Fibroblast of pulmonary artery (primary cell): ENCODE measurements at places on chromosomes 2 and 18.

DNA sequence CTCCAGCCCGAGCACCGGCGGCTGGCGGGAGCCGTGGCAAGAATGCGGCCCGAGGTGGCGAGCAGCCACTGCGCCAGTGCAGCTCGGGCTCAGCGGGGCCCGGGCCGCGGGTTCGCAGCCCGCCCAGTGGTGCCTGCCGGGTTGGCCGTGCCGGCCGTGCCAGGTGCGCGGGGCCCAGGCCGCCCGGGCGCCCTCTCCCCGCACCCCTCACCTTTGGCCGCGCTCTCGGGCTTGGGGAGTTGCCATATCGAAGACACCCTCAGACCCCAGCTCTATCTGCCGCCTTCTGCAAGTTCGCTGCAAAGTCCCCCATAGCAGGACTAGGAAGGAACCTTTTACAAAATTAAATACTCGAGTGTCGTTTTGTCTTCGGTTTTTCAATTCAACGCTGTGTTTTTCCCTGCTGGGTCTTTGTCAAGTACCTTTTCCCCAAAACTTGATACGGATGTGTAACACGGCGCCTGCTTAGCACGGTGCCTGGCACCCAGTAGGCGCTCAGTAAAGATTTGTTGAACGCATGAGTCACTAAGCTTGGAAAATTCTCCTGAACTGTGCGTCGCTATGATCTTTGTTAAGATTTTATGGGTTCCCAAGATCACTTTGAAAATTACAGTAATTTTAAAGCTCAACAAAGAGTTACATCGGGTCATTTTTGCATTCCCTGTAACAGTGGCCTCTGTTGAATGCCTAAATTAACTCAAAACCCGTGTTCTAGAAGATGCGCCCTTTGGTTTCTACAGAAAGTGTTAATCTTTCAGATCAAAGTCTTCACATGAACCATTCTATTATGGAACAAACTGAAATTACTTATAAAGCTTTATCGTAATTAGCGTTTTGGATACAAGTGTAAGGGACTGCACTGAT lies 750 bp downstream of the STRADB start:
- DNase-seq, result no peak

DNA sequence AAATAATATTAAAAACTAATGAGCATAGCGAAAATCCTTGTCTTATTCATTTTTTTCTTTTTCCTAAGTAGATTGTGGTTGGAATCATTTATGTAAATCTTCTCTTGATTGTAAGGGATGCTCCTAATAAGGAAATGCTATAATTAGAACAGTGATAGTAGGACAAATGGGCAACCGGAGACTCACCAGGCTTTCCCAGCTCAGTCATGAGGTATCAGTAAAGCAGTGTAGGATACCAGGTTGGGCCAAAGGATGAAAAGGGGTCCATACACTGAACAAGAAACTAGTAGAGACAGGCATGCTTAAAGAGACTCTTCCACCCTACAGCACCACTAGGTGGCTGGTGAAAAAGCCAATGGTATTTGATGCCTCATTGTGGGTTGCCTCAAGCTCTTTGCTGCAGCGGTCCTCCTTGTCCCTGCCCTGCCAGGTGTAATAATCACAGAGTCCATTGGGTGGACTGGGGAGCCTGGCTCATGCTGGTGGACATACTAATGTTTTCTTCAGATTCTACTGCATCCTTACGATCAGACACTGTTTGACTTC lies 71.4 kb upstream of the FAM98A start:
- DNase-seq, result no peak

- no peak for DNase-seq
These were observed 983 bp downstream of the MTX2 start for GRCh38 chr2:176270100-176270750.

- DNase-seq, result no peak
These were observed 236.5 kb upstream of the SPHKAP start for GRCh38 chr2:228417956-228418355.

DNA sequence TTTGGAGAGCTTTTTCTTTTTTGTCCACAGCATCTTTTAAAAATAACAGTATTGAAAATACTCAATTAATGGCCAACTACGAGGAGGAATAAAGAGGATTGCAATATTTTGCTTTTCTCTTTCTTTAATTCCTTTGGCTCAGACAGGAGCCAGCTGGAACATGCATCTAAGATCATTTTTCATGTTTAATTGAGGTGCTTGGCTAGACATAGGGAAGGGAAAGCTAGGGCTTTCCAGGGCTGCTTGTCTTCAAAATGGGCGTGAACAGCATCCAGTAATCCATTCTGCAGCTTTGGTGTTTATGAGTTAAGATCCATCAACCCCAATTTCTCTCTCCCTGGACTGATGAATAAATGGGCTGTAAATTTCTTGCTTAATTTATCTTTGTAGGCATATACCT lies 323.0 kb downstream of the PTPRM start:
- no peak for DNase-seq

DNA sequence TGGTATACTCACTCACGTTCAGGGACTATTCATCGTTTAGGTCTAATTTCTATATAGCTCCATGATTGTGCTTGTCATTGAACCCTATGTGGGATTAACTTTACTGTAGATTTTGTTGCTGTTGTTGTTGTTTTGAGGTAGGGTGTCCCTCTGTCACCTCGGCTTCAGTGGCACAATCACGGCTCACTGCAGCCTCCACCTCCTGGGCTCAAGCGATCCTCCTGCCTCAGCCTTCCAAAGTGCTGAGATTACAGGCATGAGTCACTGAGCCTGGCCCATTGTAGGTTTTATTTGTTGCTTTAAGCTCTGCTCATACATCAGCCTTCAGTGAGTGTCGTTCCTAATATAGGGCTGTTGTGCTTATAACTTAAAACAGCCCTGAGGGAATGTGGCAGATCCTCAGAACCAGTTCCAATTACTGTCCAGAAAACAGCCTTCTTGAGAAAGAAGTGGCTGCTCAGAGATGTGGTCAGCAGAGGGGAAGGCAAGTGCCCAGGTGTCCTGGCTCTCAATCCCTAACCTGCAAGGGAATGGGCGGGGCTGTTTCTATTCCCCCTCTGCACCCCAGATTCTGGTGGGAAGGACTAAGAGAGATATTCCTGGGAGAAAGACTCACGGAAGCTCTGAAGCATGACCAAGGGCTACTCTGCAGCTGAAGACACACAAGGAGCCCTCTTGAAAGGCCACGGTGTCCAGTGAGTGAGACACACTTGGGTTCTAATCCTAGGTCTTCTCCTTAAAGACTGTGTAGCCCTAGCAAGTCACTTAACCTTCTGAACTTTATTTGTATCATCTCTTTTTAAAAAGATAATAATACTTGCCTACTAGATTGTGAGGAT lies 79.6 kb upstream of the LCLAT1 start:
- DNase-seq, result no peak

GRCh38 chr2:52383541-52383940 lies 1351.6 kb upstream of the NRXN1 start:
- DNase-seq, result no peak

DNA sequence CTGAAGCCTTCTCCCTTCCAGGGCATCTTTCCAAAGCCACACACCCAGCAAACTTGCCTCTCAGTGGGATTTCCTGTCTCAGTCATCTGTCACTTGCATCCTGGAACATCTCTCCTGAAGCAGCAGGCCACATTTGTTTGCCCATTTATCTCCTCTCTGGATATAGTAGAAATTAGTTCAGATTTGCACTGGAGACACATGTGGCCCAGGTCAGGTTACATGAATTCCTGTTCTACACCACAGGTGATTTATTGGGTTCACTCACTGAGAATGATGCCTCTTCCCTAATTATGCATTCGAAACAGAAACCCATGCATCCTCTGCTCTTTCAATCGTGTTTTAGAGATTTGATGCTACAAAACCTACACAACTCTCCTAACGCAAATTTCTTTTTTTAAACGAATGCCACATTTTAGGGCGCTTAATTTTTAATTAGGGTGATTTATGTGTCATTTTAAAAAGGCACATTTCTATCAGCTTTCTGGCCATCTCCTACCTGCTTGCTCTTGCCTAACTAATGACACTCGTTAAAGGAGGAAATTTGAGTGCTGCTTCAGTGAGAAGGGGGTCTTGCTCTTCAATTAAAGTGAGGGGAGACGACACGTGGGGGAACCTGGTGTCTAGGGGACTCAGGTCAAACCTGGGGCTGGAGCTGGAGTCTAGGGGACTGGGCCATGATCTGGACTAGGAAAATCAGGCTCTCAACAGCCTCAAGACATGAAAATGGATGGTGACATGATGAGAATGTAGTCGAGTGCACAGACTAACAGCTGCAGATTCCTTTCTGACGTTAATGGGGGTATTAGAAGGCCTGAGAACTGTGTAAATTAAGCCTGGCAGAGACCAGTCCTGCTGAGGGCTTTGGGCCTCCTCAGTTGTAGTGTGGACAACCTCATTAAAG lies 221.4 kb downstream of the CLIP4 start:
- no peak for DNase-seq

DNA sequence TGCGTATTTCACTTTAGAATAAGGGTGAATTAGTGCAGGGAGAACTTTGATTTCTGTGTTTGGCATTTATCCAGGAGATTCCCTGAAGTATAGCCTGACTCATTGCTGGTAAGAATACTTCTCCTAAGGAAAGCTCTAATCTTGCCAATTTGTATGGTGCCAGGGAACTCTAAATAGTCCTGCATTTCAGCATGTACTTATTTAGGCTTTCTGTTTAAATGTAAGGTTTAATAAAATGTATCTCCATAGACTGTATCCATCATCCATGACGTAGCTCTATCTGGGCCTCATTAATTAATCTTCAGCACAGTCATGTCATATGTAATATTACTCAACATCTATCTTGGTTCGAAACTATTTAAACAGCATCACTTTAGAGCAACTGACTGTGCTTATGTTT lies 127.7 kb downstream of the DOK6 start:
- DNase-seq, result peak; percentile 62

- DNase-seq, result peak; percentile 75
These were observed 137.6 kb downstream of the MYO1B start for GRCh38 chr2:191382801-191383200.

- DNase-seq, result no peak
These were observed 130.5 kb downstream of the HRH4 start for GRCh38 chr18:24590946-24591345.

- peak; percentile 67 for DNase-seq
These were observed 16.5 kb downstream of the SCG2 start for GRCh38 chr2:223585666-223586065.

DNA sequence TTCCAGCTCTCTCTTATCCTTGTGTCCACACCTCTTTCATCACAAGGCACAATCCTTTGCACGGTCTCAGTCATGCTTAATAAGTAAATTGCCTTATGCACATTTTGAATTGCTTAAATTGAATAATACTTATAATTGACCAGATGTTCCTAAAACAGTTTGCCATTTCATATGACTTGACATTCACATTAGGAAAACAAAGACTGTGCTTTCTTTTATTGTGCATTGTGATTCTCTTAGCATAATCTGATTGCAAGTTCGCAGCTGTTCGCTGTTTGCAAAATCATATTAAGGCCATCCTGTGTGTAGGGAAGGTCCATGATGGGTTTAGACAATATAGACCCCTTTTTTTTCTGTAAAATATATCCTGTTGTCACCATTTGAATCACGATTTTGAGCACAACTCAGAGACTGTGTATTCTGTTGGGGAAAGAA lies 75.6 kb downstream of the RNF144A start:
- DNase-seq, result no peak

DNA sequence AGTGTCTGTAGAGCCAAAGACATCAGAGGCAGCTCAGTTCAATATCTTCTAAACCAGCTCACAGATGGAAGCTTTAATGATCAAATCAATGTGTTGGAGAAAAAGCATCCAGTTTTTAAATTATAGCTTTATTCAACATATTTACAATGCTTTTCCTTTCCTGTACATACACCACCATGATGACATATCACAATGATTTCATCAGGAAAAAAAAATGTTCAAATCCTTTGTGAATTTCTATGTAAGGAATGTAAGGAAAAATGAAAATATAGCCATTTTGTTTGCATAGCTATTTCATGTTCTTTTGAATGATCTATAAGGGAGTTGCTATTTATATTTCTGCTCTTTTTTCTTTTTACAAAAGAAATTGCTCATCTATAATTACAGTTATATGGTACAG lies 134.7 kb upstream of the CDH20 start:
- DNase-seq, result no peak

GRCh38 chr18:27253571-27253970 lies 68.5 kb upstream of the CHST9 start:
- no peak for DNase-seq

DNA sequence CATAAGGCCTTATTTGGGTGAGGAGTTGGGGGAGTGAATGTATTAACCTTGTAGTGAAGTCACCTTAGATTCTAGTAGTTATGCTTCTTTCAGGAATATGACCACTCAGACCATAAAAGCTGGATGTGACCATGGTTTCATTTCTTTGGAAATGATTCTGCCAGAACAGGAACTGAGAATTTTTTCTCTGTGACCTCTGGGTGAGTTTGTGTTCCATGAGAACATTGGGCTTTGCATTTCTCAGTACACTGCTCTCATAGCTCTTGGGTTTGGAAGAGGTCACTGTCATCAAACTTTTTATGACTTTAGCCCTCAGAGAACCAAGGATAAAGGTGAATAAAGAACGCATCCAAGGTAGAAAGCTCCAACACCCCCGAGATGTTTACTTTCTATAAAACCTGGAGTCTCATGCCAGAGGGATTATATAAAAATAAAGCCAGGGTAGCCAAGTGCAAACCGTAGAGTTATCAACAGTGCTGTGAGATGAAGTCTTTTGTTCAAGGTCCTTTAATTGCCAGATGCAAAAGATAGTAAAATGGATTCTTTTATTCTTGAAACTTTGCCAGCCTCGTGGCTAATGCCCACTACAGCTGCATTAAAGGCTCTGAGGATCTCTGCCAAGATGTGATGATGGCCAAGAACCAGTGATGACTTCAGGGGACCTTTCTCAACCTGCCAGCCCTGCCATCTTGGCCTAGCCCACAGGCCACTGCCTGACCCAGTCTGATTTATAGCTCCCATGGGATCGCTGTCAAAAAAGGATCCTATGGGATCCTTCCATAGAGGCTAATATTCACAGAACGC lies 27.8 kb upstream of the MAT2A start:
- no peak for DNase-seq

GRCh38 chr2:132407784-132408183 lies 8.8 kb upstream of the GPR39 start:
- no peak for DNase-seq

DNA sequence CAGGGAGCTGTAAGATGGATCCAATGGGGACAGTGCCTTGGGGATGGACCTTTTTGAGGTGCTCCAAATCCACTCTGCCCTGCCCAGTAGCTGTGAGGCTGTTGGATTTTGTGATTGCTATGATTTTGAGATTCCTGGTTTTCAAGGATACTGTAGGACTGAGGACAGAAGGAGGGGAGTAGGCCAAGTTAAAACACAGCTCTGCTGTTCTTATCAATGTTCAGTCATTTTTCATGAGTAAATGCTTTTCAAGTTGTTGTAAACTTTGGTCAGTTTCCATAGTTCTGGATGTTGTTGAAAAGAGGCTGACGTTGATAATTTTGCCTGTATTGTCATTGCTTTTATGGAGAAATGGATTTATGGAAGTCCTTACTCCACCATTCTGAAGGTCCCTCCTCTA lies 361.2 kb downstream of the ZNF516 start:
- no peak for DNase-seq

DNA sequence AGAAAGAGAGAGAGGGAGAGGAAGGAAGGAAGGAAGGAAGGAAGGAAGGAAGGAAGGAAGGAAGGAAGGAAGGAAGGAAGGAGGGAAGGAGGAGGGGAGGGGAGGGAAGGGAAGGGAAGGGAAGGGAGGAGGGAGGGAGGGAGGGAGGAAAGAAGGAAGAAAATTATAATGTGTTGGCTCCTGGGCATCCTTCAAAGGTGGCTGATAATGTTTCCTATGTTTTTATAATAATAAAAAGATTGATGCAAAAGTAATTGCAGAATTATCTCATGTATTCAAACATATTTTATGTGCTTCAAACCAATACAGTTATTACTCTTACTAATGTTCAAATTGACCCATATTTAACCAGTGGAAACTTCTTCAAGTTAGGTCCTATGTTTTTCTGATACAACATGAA lies 260.9 kb downstream of the LNPK start:
- no peak for DNase-seq
